ENCODE measurements at places on chromosomes 4 and X.

DNA sequence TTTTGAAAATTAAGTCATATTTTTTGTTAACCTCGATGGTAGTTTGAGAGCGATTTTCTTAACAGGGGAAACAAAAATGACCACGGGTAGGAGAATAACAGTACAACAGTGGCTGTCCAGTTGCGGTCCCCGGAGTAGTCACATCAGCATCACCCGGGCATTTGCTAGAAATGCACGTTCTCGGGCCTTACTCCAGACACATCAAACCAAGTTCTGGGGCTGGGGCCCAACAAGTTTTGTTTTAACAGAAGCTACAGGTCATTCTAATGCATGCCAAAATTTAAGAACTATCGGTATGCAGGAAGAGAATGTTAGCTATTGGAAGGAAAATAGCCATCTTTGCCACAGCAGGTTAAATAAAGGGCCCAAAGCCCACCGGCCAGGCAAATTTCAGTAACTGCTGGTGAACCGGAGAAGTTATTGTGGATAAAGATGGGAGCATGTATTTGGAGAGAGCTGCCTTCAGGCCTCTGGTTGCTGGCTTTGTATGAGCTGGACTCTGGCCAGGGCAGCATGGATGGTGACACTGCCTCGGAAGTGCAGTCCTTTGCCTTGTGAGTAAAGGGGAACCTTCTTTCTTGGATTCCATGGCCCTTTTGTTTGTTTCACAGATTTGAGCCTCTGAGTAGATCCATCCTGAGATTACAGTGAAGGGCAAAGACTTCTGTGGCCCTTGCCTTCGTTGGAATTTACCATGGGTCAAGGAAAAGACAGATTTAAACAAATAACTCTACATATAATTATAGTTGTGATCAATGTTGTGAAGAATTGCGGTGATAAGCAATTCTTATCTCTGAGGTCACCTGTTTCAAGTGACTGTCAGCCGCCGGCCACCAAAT lies 62.1 kb downstream of the TBC1D14 start:
- DNase-seq: no peak

DNA sequence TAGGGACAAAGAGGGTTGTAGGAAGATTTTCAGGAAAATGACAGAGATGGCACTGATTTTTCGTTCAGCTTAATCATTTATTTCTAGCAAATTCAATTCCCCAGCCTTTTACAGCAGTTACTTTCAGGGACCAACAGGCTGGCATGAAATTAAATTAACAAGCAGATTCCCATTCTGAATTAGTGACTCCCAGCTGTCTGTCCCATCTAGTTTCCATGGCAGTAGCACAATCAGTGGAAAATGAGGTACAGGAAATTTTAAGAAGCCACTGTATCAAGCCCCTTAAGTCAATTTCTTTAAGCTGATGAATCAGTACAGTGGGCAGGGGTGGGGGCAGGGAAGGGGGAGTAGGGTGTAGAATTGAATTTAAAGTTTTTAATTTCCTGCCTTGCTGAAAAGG lies 121.1 kb upstream of the TEX13C start:
- no peak for DNase-seq

- no peak for DNase-seq
These were observed 20.4 kb upstream of the NPY2R start for GRCh38 chr4:155187989-155188388.

- DNase-seq: no peak
These were observed 19.1 kb upstream of the PRRG3 start for GRCh38 chrX:151676196-151676595.

DNA sequence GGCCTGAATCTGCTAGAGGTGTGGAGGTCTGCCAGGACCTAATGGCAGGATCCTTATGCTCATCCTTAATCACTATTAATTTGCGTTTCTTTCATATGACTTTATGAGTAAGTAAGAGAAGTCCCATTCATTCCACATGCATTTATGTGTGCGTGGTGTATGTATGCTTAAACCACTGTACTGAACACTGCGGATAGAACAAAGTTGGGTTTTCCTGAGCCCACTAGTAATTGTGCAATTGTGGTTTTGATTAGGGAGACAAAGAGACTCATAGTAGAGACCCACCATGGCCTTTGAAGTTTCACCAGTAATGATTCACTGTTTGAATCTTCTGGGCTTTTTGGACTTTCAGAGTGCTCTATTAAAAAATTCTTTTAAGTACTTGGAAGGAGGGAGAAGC lies 498.5 kb upstream of the DIPK2B start:
- DNase-seq: no peak

DNA sequence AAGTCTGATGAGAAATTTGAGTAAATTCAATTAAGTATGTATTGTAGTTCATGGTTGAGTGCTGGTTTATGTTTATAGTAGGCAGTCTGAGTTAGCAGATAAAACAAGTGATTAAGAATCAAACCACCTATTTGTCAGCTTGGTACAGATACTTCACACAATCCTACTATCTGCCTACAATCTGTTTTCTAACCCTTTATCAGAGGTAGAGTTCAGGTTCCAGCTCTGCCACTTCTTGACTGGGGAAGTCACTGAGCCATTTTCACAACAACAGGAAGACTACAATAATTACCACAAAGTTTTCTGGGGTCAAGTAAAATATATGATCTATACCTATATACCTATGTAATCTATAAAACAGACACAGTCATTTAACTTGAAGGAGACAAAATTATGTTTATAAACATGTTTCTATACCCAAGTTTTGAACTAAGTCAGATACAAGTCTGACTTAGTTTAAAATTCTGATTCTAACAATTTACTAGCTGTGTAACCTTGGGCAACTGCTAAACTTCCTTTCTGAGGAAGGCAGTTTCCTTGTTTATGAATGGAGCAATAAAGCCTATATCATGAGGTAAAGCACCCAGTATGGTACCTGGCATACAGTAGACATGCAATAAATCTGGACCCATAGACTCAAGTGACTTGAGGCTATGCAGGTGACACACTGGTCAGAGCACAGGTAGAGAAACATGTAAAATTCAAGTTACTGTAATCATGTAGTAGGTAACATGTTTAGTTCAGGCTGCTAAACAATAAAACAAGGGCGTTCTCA lies 37.2 kb upstream of the BDH2 start:
- DNase-seq: no peak

- DNase-seq: no peak
These were observed 81.1 kb upstream of the SLC4A4 start for GRCh38 chr4:71257761-71258160.

DNA sequence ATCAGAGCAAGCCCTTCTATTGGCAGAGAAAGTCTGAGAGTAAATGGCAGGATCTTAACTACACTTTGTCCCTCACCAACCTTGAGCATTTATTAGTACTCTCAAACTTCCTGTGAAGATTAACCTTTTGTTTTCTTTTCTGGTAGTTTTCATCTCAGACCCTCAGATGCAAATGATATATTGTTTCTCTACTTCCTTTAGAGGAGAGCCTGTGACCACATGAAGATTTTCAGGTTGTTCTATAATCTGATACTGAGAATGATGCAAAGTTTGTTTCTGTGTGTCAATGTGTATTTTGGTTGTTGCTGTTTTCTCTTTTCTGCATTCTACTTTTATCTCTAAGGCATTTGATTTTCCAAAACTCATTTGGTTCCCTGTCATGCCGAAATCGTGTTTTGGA lies 165.8 kb upstream of the CYSLTR1 start:
- no peak for DNase-seq

DNA sequence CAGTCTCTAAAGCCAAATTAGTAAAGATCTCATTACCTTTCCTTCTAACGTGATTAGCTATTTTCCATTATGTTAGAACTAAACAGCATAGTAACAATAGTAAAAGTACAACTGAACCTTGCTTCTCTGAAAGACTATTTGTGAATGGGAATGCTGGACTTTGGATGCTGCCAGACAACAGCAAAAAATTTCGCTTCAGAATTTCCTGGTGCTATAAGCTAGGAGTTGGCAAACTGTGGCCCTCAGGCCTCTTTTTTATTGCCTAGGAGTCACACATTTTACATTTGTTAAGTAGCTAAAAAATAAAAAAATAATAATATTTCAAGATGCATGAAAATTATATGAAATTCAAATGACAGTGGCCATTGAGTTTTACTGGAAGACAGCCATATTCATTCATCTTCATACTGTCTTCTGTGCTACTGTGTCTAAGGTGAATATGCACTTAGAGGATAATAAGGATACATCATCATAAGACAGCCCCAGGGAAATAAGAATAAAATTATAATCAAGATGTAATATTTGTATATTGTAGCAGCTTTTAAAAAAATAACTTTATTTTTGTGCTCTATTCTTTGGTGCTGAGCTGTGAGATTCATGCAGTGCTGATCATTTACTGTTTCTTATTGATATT lies 34.6 kb downstream of the RASGEF1B start:
- no peak for DNase-seq

GRCh38 chr4:53937918-53938317 lies 126.5 kb downstream of the CHIC2 start:
- DNase-seq: no peak

GRCh38 chrX:39730662-39731329 lies 367.0 kb downstream of the BCOR start:
- peak; percentile 83 for DNase-seq

DNA sequence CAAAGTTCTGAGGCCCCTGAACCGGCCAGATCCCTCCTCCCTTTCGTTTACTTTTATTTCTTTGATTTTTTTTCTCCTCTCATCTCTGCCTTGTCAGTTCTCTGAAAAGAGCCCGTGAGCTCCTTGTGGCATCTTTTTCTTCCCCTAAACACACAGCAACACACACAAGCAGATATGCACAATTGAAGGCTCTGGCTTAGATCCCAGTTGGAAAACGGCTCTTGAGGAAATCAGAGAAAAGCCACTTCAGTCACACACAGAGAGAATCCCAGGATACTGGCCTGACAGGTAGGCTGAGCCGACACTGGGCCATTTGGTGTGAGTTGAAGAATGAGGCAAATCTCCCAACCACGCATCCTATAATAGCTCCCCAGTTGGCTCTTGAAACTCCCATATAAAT lies 12.9 kb downstream of the DIPK2B start:
- no peak for DNase-seq

- DNase-seq: peak; percentile 40
These were observed 119.4 kb downstream of the AKAP4 start for GRCh38 chrX:50081282-50081889.

- no peak for DNase-seq
These were observed 126.6 kb upstream of the ACSL4 start for GRCh38 chrX:109859651-109860050.
